ENCODE measurements at places on chromosomes 4 and X. TPM values are rescaled to one million over a fixed set of nuclear protein-coding genes. Genes with fewer than 3 reads are reported as not detected.

GRCh38 chrX:68650491-68650890 is 3.0 kb downstream of the STARD8 start:
- DNase-seq: no peak

DNA sequence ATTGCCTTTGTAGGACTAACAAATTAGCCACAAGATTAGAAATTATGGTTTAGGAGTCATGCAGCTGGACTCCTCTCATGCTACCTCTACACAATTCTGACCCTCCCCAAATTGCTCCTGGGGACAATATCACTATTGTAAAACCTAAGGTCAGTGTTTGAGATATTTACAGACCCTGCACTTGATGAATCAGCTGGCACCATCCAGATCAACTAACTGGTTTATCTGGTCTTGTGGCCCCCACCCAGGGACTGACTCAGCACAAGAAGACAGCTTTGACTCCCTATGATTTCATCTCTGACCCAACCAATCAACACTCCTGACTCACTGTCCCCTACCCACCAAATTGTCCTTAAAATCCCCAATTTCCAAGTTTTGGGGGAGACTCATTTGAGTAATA is 192.4 kb downstream of the STPG2 start:
- DNase-seq: no peak

- DNase-seq: no peak
These were observed 135.2 kb upstream of the MAMLD1 start for GRCh38 chrX:150227873-150228410.

DNA sequence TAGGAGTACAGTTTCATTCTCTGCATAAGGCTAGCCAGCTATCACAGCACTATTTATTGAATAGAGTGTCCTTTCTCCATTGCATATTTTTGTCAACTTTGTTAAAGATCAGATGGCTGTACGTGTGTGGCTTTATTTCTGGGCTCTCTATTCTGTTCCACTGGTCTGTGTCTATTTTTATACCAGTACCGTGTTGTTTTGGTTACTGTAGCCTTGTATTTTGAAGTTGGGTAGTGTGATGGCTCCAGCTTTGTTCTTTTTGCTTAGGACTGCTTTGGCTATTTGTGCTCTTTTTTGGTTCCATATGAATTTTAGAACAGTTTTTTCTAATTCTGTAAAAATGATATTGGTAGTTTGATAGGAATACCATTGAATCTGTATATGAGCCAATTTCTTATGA is 182.1 kb upstream of the DIAPH2 start:
- DNase-seq: no peak

DNA sequence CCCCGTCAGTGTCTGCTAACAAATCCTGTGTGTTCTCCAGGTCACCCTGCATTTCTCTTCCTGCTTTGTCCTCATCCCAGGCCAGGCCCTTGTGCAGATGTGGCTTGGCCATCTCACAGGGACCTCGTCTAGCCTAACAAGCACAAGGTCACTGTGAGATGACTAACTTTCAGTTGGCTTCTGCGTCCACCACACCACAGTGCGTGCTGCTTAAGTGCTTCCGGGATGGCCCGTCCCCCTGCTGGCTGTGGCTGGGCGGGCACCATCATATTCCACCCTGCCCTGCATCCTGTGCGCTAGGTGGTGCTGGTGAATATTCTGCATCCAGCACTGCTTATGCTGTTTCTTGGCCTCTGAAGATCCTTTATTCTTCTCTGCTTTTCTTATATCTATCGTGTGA is 33.8 kb downstream of the RBBP7 start:
- no peak for DNase-seq

The FREM3 gene
- total RNA-seq: not detected

The CITED1 gene
- total RNA-seq: not detected

The P2RY4 gene
- total RNA-seq: not detected

DNA sequence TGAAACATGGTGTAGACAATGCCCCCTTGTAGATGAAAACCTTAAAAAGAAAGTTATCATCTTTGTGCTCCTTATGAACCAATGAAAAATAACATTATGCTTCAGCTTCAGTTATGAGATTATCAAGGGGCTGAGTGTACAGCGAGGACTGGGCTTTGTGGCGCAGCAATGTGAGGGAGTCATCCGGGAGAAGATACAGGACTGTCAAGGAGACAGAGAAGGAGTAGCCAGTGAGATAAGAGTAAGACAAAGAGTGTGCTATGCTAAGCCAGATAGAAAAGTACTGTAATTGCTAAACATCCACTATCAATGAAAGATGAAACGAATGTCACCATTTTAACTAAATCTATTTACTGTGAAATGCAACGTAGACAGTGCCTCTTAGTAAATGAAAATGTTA is 3.6 kb upstream of the KLHL15 start:
- DNase-seq: no peak

DNA sequence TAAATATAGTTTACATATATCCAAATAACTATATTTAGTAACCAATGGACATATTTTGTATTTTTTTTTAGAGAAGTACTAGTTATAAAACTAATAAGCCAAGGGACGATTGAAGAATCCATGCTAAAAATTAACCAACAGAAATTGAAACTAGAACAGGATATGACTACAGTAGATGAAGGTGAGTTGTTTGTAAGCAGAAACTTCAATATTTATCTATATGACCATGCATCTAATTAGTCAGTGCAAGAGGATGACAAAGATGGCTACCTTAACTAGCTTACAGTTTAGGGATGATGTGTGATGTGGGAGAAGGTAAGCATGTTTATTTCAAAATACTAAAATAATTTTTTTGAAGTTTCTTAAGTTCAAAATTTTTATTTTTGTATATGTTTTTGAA is 57.7 kb downstream of the HPGDS start:
- no peak for DNase-seq

The FANCB gene
- 0.11 TPM for total RNA-seq

The TMEM255A gene
- total RNA-seq: not detected

- DNase-seq: no peak
These were observed 562 bp downstream of the AKAP17A start for GRCh38 chrX:1591863-1592469.

DNA sequence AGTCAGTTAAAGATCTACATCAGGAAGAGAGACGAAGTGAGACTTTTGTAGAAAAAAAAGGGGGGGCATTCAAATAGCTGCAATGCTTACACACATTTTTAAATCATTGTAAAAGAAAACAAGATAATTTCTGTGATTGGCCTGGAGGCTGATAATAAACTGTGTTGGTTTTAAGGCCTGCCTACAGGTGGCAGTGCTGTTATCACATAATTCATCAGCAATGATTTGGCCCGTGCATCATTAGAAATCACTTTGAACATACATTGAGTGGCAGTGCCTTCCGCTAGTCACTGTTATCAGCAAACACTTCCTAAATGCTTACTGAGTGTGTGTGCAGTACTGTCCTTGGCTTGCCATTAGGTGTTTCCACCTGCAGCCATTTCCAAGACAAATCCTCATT is 831.9 kb downstream of the TRIML1 start:
- DNase-seq: no peak

The CDX4 gene
- not detected for total RNA-seq

The DCAF12L2 gene
- not detected for total RNA-seq

DNA sequence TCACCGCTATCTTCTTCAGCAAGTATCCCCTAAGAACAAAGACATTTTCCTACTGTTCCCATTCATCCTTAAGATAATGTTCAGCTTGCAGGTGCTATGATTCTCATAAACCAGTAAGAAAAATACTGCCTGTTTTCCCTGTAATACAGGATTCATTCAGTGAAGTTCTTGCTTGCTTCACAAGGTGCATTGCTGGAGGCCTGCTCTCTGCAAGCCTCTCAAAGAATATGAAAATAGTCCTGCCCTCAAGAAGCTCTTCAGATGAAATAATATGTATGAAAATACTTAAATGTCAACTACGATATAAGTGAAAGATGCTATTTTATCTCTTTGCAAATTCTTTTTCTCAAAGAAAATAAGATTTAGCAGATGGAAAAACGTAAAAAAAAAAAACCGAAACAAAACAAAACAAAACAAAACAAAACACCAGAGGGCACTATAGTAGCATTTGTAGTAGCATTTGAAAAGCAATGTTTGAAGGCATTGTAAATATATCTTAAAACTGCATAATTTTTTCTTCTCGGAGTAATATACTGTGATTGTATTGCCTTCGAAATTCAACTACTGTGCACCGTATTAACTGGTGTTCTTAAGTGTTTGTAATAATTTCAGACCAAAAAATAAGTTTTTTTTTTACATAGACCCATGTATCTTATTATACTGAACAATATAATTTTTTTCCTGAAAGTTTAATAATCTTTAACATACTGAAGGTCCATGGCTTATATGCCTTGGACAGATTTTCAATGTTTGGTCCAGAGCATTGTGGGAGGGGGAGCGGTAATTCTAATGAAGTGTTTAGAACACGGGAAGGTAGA is 26.0 kb downstream of the ADH4 start:
- no peak for DNase-seq

The IBSP gene
- total RNA-seq: not detected

DNA sequence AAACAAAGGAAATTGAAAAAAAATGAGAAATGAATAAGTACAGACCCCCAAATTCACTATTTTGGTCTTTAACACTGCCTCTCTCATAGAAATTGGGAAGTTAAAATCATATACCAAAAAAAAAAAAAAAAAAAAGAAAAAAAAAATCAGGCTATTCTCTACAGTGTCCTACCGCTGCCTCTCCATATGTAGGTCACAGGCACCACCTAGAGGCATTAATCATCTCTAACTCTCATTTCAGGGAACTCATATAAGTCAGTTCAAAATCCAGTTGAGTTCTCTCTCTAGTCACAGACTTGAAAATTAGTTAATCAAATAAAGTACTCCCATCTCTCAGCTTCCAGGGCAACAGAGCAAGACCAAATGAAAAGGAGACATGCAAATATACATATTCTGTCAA is 47.9 kb downstream of the COX18 start:
- no peak for DNase-seq

Data from gastrocnemius medialis (tissue), 4 donors.